ENCODE measurements at places on chromosomes 7 and 10. TPM values are rescaled to one million over a fixed set of nuclear protein-coding genes. Genes with fewer than 3 reads are reported as not detected.

Gene ADAM22
- total RNA-seq = 1.7 TPM

Gene LRRTM3
- not detected for total RNA-seq

Gene DPP6
- not detected for total RNA-seq

Gene SDHAF3
- 20.3 TPM for total RNA-seq

Gene PNLIPRP3
- not detected for total RNA-seq

Gene PDE1C
- 192 TPM for total RNA-seq

Gene SPDYE6
- not detected for total RNA-seq

Gene CRYGN
- total RNA-seq = not detected

Gene FAM24A
- not detected for total RNA-seq

Gene TMEM273
- 17.6 TPM for total RNA-seq

Gene UTF1
- total RNA-seq = not detected

Gene CD36
- 1,393 TPM for total RNA-seq

Gene GRM3
- not detected for total RNA-seq

Gene PPP2R2D
- 43.1 TPM for total RNA-seq

Gene OR9A2
- not detected for total RNA-seq

Gene CNTNAP2
- total RNA-seq = 0.22 TPM

Gene ST8SIA6
- total RNA-seq = 7.4 TPM
